ENCODE measurements at places on chromosomes 5 and 9. TPM values are rescaled to one million over a fixed set of nuclear protein-coding genes. Genes with fewer than 3 reads are reported as not detected.

The TSSK1B gene
- not detected for total RNA-seq

The RNF224 gene
- 0.29 TPM for total RNA-seq

The ATG10 gene
- total RNA-seq, result 7.1 TPM

The SLC36A2 gene
- not detected for total RNA-seq

The RANBP3L gene
- not detected for total RNA-seq

The SPAG8 gene
- 0.66 TPM for total RNA-seq

The IFNA13 gene
- not detected for total RNA-seq

The PCDHGA2 gene
- 0.17 TPM for total RNA-seq

The GFI1B gene
- not detected for total RNA-seq

The NUTM2F gene
- total RNA-seq, result not detected

The QRFP gene
- not detected for total RNA-seq

The SLC25A2 gene
- 0.20 TPM for total RNA-seq

The SPEF2 gene
- 4.6 TPM for total RNA-seq

The KIF24 gene
- total RNA-seq, result 6.1 TPM

The NMUR2 gene
- not detected for total RNA-seq

The OTP gene
- total RNA-seq, result not detected

The MYORG gene
- 1.0 TPM for total RNA-seq

The DNAH5 gene
- total RNA-seq, result not detected

The BHMT2 gene
- total RNA-seq, result not detected
